RPMI7951 (cell line): ENCODE measurements at places on chromosomes 13 and 19. TPM values are rescaled to one million over a fixed set of nuclear protein-coding genes. Genes with fewer than 3 reads are reported as not detected.
A peak's percentile ranks its signal among the peaks of the same experiment; 100 is the strongest.

- no peak for DNase-seq
Observed at GRCh38 chr19:15321739-15322138, 10.6 kb downstream of the BRD4 start.

DNA sequence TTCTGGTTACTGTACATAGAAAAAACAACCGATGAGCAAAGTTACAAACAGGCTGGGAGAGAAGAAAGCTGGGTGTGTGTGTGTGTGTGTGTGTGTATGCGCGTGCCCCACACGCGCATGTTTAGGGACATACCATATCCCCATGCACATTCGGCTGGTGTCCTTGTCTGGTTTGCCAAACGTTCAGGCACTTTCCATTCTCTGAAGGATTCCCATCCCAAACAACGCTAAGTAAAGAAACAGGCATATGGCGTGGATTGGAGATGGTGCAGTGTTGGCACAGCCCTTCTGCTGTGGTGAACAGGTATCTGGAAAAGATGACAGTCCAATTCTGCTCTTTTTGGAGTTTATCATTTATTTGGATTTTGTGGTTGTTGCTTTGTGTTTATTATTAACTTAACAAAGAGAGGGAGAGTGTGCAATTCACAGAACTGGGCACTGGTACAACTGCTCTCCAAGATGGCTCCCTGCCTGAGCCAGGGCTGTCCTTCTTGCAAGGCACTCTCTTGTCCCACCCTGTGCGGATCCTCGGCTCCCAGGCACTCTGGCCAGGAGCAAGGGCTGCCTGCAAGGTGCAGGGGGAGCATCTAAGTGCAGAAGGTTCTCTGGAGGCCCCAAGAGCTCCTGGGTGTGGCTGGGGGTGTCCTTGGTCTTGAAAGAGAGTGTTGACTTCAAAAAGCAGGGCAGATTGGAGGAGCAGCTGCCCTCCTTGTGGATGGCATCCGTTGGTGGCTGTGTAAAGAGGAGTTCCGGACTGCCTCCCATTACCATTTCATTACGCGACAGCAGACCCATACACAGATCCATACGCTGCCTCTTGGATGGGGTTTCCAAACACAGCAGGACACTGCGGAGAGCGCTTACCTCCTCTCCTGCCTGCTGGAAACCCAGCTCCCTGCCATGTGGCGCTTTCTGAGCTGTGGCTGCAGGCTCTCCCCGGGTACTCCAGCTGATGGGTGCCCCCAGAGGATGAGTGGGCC, 263.1 kb downstream of the ZNF536 start:
- no peak for DNase-seq

- DNase-seq = no peak
Observed at GRCh38 chr19:18122424-18122823, 24.8 kb downstream of the MAST3 start.

DNA sequence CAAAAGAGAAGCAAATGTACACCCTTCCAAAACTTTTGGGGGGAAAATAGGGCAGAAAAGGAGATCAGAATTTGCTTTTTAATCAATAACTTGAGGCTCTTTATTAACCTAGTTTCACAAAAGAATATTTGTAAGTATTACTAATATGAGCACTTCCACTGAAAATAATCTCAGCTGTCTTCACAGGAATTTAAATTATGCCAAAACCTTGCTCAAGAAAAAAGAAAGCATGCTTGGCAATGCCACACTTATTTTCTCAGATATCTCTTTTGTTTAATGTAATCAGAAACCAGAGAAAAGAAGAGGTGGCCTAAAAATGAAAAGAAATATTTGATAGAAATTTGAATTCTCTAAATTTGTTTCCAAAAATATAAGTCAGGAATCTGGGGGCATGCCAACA, 234.9 kb upstream of the GPC6 start:
- DNase-seq = no peak

GRCh38 chr19:862581-863314, 3.3 kb downstream of the CFD start:
- DNase-seq = peak; percentile 58

GRCh38 chr13:27788271-27788670, 4.0 kb upstream of the GSX1 start:
- DNase-seq = no peak

- no peak for DNase-seq
Observed at GRCh38 chr19:10913716-10914340, 14.6 kb downstream of the YIPF2 start.

- DNase-seq = no peak
Observed at GRCh38 chr19:42376177-42376555, 13.9 kb downstream of the CNFN start.

GRCh38 chr19:3691726-3692125, 8.5 kb downstream of the PIP5K1C start:
- no peak for DNase-seq

DNA sequence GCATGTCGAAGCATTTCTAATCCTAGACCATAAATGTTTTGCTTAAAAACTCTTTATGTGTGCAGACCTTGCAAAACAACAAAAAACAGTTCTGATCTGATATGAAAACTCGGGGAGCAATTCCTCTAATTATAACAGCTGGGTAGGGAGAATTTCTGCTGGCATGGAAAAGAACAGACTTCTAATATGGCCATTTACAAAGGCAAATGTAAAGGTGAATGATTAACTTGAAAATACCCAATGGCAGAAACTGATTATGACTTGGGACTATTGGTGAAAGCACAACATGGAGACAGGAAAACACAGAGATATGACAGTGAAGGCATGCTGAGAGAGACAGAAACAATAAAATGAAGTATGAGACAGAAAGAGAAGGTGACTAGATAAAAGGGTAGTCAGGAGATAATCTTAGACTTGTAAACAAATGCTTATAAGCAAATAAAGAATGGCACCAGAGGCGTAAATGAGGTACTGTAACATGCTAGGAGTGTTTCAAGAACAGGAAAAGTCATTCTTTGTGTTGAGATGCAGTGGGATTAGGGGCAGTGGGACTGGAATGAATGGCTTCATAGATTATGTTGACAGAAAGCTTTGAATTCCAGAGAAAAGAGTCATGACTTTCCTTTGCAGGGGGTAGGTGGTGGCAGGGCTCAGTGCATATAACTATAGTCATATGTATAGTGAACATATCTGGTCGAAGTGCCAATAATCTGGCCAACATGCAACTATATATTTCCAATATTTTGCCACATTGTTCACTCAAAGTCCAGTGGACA, 393.0 kb downstream of the ITGBL1 start:
- peak; percentile 2 for DNase-seq

GRCh38 chr13:60838581-60838980, 441.6 kb downstream of the TDRD3 start:
- DNase-seq = no peak

DNA sequence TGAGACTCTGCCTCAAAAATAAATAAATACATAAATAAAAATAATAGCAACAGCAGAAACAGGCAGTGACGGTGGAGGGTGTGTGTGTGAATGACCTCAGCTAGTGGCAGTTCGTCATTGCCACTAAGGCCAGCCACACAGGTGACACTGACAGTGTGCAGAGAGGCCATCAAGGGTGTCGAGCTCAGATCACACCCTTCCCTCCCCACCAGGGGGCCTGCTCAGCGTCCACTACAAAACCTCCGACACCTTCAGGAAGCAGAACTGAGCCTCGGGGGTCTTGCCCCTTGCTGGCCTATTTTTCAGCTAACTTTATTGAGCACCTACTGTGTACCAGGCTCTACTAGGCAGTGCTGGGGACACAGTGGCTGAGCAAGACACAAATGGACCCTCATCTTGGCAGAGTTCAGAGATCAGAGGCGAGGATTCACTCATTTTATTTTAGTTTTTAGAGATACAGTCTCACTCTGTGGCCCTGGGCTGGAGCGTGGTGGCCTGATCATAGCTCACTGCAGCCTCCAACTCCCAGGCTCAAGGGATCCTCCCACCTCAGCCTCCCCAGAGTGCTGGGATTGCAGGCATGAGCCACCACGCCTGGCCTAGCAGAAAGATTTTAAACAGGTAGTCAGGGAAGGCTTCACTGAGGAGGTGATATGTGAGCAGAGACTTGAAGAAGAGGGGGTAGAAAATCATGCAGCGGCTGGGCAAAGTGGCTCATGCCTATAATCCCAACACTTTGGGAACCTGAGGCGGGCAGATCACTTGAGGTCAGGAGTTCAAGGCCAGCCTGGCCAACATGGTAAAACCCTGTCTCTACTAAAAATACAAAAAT, 30.3 kb upstream of the SEMA6B start:
- DNase-seq = no peak

GRCh38 chr13:76292726-76293125, 593.5 kb downstream of the KCTD12 start:
- DNase-seq = no peak

GRCh38 chr13:76889254-76889653, 3.0 kb upstream of the KCTD12 start:
- DNase-seq = no peak

DNA sequence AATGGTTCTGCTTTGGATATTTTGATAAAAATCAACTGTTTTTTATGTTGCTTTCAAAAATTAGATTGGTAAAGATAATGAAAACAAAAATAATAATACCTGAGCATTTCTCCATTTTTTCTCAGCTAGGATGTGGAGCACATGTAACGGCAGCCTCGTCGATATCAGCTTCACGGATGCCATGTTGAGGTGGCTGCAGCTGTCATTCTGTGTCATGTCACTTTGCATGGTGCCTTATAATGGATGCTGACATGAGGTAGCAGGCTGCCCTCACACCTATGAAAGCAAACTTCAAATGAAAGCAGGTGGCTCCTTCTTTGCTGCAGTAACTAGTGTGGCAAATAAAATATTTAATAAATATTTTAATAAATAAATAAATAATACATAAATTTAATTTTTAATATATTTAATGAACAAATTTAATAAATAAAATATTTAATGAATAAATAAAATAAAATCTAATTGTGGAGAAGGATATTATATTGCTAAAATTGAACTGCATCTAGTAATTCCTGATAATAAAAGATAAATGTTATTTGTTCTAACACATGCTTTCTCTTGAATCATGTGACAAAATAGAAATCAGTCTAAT, 955.7 kb upstream of the SLC10A2 start:
- DNase-seq = no peak

DNA sequence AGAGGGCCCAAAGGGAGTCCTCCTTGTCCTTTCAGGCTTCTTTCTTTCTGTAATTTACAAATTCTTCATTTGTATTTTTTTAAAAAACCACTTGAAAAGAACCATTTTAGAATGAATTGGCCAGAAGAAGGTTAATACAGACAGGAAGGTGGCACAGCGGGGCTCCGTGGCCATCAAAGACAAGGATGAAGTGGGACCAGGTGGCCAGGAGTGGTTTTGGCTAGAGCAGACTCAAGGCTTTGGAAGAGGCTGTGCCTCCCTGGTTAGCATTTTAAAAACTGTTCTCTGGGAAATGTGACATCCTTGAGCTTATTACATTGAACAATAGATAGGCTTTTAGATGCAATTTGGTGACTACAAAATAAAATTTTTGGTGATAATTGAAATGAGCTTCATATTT, 48.4 kb downstream of the ATP8A2 start:
- DNase-seq = no peak

- no peak for DNase-seq
Observed at GRCh38 chr19:45643927-45644771, 5.0 kb upstream of the EML2 start.

- DNase-seq = no peak
Observed at GRCh38 chr13:95222733-95223018, 78.6 kb downstream of the ABCC4 start.

DNA sequence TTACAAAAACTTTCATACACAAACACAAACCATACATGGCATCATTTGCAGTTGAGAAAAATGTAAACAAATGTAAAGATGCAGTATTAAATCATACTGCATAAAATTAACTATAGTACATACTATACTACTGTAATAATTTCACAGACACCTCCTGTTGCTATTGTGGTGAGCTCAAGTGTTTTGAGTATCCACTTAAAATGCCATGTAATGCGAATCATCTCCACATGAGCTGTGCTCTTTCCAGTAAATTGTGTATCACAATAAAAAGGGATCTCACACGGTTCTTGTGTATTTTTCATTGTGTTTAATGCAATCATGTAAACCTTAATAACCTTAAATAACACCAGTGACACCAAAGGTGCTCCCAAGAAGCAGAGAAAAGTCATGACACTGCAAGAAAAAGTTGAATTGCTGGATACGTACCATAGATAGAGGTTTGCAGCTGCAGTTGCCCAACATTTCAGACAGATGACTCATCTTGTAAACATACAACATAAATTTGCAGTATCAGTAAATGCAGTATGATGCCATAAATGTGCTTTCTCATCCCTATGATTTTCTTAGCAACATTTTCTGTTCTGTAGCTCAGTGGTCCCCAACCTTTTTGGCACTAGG, 166.6 kb downstream of the RAP2A start:
- DNase-seq = peak; percentile 9

GRCh38 chr13:51502153-51502651, 49.4 kb upstream of the INTS6 start:
- no peak for DNase-seq

DNA sequence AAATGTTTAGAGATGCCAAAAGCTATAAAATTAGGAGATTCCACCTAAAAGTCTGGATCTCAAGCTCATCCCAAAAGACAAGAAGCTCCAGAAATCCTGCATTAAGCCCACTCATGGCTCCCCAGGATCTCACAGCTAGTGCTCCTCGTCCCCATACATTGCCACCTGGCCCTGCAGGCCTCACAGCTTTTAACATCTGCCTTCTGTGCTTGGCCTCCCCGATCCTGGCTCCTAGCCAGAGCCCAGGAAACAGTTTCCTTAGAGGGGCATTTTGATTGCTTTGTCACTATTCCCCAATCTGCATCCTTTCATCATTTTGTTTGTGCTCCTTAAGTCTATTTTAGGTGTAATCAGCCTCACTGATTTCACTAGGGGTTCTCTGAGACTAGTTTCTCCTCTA, 14.5 kb upstream of the DCT start:
- DNase-seq = no peak

DNA sequence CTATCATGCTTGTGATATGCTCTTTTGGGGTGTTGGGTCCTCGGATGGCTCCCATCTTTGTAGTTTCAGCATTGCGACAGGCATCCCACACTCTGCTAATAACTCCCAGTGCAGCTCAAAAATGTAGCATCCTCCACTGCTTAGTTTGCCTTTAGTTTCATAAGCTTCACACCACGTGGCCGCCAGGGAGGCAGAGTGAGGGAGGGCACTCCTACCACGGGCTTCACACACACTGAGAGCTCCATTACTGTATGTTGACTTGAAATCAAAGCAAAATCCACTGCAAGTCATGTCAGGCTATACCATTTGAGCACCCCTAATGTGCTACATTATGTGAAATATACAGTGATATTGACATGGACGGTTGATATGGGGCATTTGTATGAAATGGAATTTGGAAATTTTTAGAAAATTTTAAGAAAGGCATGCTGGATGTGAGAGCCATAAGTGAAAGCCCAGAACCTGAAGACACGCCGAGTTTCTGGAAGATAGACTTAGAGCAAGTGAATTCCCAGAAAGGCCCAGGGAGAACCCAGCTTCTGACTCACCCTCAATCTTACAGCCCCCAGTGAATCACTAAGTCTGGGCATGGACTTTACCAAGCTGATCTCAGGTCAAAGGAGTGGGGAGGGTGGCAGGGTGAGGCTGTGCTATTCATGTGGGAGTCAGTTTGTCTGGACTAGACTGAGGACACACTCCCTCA, 94.1 kb downstream of the HSPH1 start:
- peak; percentile 70 for DNase-seq

Gene GSX1
- not detected in 2 replicates for total RNA-seq

Gene GPR12
- total RNA-seq = not detected in 2 replicates

Gene SLC7A10
- total RNA-seq = not detected in 2 replicates

Gene PRSS57
- not detected in 2 replicates for total RNA-seq

Gene OR7D2
- not detected in 2 replicates for total RNA-seq
